Spleen (tissue), 13 donors: ENCODE measurements at places on chromosomes 7 and 10. TPM values are rescaled to one million over a fixed set of nuclear protein-coding genes. Genes with fewer than 3 reads are reported as not detected.
A peak's percentile ranks its signal among the peaks of the same experiment; 100 is the strongest.

GRCh38 chr10:534047-534566, 155.4 kb downstream of the DIP2C start:
- no peaks in the 10 kb centered on the region for H3K36me3 ChIP-seq
- DNase-seq: peak; percentile 53
- H3K27ac ChIP-seq: no peak overlapping the region
- no peak overlapping the region for H3K4me3 ChIP-seq
- no peaks in the 10 kb centered on the region for H3K27me3 ChIP-seq

DNA sequence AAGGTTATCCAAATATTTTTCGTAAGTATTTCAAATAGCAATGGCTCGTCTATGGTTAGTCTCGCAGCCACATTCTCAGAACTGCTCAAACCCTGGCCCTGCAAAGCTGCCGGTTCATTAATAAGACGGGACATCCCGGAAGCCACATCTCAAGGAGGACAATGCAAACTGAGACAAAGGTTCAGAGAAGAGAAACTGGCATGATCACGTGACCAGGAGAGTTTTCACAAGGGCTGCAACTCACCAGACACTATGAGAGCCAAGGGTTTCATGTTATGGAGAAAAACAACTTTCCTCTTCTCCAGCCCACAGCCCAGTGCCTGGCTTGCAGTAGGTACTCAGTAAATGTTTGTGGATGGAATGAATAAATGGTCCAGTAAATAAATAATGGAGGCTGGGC, 5.0 kb upstream of the HSPA12A start:
- no peak for DNase-seq
- H3K27me3 ChIP-seq: peaks cover 34% of the 10 kb centered on the region
- H3K4me1 ChIP-seq: no peaks in the 10 kb centered on the region
- H3K36me3 ChIP-seq: no peaks in the 10 kb centered on the region
- H3K27ac ChIP-seq: no peak overlapping the region

GRCh38 chr10:70573599-70574506, 28.7 kb downstream of the PRF1 start:
- H3K4me1 ChIP-seq: peaks cover 17% of the 10 kb centered on the region
- H3K27ac ChIP-seq: no peak overlapping the region
- DNase-seq: no peak
- no peak overlapping the region for H3K4me3 ChIP-seq

DNA sequence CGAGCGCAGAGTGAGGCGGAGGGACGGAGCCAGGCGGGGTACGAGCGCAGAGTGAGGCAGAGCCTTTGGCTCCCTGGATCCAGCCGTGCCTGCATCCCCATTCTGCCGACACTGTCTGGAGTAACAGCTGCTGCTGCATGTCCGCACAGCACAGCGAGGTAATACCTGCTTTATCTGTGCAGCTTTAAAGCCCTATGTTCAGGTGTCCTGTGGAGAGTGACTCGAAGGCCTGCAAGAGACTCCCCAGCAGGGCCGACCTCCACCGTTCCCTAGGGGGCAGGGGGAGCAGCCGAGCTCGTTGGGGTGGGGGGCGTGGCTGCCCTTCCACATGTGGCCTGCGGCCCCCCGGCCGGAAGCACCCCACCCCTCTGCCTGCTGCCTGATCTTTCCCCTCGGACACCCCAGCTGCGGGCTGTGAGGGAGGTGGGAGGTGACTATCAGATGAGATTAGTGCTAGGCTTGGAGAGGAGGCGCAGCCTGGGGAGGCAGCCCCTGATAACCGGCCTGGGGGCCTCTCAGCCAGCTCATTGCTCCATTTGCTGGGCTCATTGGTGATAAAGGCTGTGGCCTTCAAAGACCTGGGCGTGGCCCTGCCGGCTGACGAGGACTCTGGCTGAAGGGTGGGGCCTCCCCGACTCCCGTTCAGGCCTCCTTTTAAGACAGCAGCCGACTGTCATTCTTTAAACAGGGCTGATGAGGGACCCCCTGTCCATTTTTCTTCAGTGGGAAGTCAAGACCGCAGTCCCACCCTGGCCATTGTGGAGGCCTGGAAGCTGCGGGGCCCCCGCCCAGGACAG, 8.0 kb downstream of the VENTX start:
- no peaks in the 10 kb centered on the region for H3K36me3 ChIP-seq
- no peaks in the 10 kb centered on the region for H3K27me3 ChIP-seq
- H3K4me3 ChIP-seq: no peak overlapping the region
- no peak for DNase-seq
- H3K27ac ChIP-seq: no peak overlapping the region

DNA sequence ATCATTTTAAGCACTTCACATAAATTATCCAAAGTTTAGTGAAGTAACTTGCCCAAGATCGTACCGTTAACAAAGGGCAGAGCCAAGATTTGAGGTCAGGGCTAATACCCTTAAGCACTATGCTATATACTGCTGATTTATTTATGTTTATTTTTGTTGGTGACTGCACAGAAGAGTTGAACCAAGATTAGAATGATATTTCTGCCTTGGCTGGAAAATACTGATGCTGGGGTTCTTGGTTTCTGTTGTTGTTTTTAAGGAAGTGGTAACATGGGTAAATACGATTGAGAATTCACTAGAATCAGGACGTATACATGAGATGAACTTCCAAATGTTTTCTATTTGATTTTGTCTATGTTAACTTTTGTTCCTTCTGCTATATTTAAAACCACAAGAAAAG, 9.3 kb downstream of the ADD3 start:
- no peak overlapping the region for H3K27ac ChIP-seq
- no peak for DNase-seq
- H3K36me3 ChIP-seq: no peaks in the 10 kb centered on the region
- H3K27me3 ChIP-seq: no peaks in the 10 kb centered on the region

DNA sequence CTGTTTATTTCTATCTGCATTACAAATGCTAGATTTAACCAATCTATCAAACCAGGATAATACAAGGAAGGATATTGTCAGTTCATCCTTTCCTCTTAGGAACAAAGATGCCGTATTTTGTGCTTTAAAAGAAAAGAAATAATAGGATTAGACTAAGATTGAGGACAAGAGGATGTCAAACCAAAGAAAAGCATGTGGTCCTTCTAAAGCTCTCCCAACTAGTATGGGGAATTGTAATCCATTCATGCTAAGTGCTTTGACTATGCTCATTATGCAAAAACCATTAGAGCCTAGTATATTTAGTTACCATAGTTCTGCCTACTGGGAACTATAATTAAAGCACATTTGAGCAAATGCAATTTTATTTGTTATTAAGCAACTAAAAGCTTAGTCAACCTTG, 280.2 kb downstream of the GRM8 start:
- H3K36me3 ChIP-seq: no peaks in the 10 kb centered on the region
- H3K4me1 ChIP-seq: no peaks in the 10 kb centered on the region
- H3K27ac ChIP-seq: no peak overlapping the region
- H3K27me3 ChIP-seq: no peaks in the 10 kb centered on the region

DNA sequence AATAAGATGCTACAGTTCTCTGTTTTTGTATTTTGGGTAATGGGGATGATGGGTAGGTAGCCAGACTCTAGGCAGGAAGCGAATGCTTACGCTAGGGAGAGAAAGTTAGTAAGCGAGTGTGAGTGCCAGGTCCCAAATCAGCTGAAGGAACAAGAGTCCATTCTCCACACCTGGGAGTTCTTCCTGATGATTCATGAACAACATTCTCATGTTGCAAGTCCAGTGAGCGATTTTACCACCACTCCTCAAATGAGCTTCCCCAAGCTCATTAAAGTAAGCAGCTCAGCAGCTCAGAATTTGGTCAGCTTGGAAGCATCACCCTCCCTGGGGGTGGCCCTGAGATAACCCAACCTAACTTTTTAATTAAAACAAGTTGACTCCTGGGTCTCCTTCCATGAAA, 27.3 kb downstream of the SH3PXD2A start:
- H3K27me3 ChIP-seq: no peaks in the 10 kb centered on the region
- H3K27ac ChIP-seq: no peak overlapping the region
- DNase-seq: no peak
- no peaks in the 10 kb centered on the region for H3K36me3 ChIP-seq

GRCh38 chr10:27792216-27792615, 46.6 kb upstream of the MKX start:
- H3K36me3 ChIP-seq: no peaks in the 10 kb centered on the region
- H3K4me1 ChIP-seq: no peaks in the 10 kb centered on the region
- DNase-seq: no peak
- no peak overlapping the region for H3K27ac ChIP-seq
- no peak overlapping the region for H3K4me3 ChIP-seq
- no peaks in the 10 kb centered on the region for H3K27me3 ChIP-seq

GRCh38 chr10:119305860-119306513, 98.6 kb downstream of the GRK5 start:
- DNase-seq: peak; percentile 86
- H3K27me3 ChIP-seq: no peaks in the 10 kb centered on the region
- no peaks in the 10 kb centered on the region for H3K36me3 ChIP-seq
- peak overlapping the region; percentile 94 for H3K27ac ChIP-seq

DNA sequence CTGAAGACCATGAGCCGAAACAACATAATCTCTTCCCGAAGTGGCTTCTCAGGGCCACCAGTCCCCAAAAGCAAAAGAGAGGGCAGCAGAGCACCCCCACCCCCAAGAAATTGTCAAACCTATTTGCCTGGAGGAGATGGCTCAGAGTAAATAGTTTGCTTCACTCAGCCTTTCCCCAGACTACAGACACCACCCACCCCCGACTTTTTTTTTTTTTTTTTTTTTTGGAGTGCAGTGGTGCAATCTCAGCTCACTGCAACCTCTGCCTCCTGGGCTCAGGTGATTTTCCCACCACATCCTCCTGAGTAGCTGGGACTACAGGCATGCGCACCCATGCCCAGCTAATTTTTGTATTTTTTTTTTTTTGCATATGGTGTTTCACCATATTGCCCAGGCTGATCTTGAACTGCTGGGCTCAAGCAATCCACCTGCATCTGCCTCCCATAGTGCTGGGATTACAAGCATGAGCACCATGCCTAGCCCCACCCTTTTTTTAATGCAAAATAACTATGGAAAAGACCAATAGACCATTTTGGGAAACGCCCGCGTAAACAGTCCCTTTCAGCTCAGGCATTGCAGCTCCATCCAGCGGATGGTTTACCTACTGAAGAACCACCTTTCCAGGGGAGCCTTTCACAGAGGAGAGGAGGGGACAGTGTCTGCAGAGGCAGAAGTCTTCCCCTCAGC, 9.7 kb downstream of the ZMIZ1 start:
- DNase-seq: no peak
- no peak overlapping the region for H3K4me3 ChIP-seq
- peaks cover 100% of the 10 kb centered on the region for H3K4me1 ChIP-seq
- H3K36me3 ChIP-seq: no peaks in the 10 kb centered on the region
- no peaks in the 10 kb centered on the region for H3K27me3 ChIP-seq

Gene CFAP43
- 0.14 TPM for total RNA-seq
